ENCODE measurements at places on chromosomes 5 and 9. TPM values are rescaled to one million over a fixed set of nuclear protein-coding genes. Genes with fewer than 3 reads are reported as not detected.

CDO1 gene
- total RNA-seq, result 10.4 TPM

SLC36A2 gene
- total RNA-seq, result not detected

ELP1 gene
- 10.0 TPM for total RNA-seq

C9 gene
- not detected for total RNA-seq

GRCh38 chr9:27717991-27718390 lies 144.7 kb upstream of the C9orf72 start:
- DNase-seq, result no peak

DNA sequence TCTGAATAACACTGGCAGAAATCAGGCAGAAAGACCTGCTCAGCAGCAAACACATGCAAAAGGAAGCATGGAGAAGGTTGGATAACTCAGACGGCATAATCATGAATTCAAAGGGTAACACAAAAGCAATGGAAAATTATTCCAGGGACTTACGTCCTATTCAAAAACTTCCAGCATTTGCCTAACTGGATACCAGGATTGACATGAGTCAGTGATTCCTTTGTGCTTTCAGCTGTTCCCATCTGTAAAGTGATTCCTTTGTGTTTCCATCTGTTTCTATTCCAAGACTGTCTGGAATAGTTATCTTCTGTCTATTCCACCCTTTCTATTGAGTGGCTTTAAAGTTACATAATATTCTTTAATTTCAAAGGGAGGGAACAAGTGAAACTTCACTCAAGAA lies 1361.7 kb upstream of the CDH9 start:
- DNase-seq, result no peak

- peak; percentile 13 for DNase-seq
Measured at GRCh38 chr9:86763791-86764190, 183.5 kb downstream of the GAS1 start.

DNA sequence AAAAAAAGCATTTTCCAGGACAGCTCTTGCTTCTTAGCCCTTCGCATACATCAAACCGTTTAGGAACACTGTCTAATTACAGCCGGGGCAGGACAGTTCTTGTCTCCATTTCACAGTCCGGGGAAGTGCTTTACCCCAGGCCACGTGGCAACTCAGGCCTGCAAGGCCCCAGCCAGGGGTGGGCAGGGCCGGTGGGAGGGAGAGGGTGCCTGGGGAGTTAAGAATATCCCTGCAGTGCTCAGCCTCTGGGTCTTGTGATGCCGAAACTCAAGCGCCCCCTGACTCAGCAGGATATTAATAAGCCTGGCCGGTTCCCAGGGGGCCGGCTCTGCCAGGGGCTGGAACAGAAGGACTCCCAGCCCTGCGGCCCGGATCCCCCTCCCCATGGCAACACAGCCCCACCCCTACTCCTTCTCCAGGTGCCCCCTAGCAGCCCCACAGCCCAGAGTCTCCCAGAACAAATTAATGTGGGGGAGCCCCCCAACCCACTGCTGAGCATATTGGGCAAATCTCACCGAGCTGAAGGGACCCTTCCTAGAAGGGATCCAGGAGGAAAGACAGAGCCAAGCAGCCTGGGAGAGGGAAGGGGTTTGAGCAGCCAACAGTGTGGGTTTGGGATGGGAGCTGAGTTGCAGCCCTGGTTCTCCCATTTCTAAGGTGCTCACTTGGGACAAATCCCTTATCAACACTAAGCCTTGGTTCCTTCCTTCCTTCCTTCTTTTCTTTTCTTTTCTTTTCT lies 45.3 kb downstream of the PLPP7 start:
- DNase-seq, result no peak
